Skeletal muscle tissue (tissue), 5 donors: ENCODE measurements at places on chromosomes 2 and 18. TPM values are rescaled to one million over a fixed set of nuclear protein-coding genes. Genes with fewer than 3 reads are reported as not detected.

ALPG gene
- not detected for total RNA-seq

KLF7 gene
- total RNA-seq = 13.6 TPM

HOXD1 gene
- 0.52 TPM for total RNA-seq

RTP5 gene
- total RNA-seq = not detected

MREG gene
- total RNA-seq = 0.52 TPM
